ENCODE measurements at places on chromosomes 3 and 15.

- no peak for DNase-seq
These were observed 24.3 kb downstream of the EIF1B start for GRCh38 chr3:40333852-40334251.

DNA sequence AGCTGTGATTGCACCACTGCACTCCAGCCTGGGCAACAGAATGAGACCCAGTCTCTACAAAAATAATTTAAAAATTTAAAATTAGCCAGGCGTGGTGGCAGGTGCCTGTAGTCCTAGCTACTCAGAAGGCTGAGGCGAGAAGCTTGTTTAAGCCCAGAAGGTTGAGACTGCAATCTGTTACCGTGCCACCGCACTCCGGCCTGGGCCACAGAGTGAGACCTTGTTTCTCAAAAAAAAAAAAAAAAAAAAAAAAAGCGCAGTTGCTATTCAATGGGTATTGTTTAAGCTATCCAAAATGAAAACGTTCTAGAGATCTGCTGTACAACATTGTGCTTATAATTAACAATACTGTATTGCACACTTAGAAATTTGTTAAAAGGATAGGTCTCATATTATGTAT lies 24.0 kb downstream of the ZNF148 start:
- no peak for DNase-seq

GRCh38 chr15:78047761-78048627 lies 29.5 kb downstream of the TBC1D2B start:
- DNase-seq: no peak

DNA sequence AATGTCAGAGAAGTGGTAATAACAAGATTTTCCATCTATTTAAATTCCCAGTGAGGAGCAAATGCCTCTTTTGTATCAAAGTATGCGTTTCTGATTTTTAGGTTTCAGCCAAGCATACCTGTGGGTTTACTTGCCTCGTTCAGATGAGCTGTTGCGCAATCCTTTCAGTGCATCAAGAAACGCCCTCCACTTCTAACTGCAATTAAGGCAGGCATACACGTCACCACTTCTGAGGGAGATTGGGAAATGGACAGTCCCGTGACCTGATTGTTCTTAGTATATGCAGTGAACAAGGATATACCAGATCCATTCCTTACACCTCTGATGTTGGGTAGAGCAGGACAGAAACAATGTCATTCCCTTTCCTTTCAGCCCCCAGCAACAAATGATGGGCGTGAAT lies 219.0 kb downstream of the ITPR1 start:
- no peak for DNase-seq

DNA sequence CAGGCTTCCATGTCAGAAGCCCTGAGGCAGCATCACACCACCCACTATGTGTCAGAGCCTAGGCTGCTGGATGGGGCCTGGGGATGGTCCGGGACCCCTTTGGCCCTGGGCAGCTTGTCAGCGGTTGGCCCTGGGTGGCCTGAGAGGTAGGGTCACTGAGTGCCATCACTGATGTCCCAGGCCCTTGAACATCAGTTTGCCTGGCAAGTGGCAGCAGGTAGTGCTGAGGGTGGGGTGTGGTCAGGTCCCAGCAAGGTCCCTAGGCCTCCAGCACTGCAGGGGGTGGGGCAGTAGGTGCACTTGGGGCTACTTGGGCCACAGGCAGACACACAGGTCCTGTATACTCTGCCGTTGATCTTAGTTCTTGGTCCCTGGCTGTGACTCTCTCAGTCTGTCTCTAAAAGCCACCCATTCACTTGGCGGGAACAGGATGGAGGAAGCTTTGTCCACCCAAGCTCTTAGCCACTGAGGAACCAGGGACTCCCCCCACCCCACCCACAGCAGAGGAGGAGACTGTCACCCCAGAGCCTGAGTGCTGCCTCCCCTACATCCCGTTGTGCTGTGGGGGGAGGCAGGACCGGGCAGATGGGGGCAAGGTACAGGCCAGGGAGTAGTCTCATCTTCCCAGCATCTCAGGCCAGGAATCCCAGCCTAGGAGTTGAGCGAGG lies 5.8 kb downstream of the GNAI2 start:
- no peak for DNase-seq

- DNase-seq: peak; percentile 48
These were observed 14.0 kb downstream of the C3orf22 start for GRCh38 chr3:126544596-126545281.

DNA sequence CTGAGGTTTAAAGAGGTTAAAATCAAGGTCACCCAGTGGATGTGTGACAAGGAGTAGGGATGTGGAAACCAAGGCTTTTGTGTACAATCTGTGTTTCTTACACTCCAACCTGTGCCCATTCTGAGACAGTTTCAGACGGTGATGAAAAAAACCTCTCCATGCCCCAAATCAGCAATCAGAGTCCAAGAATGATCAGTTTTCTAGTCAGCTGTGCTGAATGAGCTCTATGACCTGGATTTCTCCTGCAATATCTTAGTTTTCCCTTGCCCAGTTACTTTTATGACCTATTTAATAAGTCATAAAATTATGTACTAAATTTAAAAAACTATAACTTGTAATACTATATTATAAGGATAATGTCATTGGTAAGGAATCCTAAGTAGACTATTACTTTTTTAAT lies 37.5 kb upstream of the CBLB start:
- DNase-seq: no peak

DNA sequence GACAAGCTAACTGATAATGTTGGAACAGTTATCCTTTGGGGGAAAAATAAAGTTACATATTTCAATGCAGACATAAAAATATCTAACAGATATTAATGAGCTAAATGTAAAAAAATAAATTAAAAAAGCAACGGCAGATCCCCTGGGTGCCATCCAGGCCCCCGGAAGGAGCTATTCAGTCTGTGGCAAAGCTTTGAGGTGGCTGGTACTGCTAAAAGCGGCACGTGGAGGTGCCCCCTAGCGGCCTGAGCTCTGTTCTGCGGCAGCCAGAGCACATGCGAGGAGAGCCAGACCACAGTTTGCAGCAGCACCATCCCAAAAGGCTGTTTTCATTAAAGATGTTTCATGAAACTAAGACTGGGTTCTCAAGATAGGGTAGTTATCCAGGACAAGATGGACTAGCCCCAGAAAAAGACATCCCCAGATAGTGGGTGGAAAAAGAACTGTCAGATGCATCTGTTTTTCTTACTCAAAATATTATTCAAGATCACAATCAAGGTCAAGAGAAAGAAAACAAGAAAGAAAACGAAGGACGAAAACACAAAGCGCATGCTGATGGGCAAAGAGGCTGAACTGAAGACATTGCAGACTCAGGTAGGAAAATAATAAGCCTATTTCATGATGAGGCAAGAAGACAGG lies 18.7 kb downstream of the AP3S2 start:
- peak; percentile 90 for DNase-seq

DNA sequence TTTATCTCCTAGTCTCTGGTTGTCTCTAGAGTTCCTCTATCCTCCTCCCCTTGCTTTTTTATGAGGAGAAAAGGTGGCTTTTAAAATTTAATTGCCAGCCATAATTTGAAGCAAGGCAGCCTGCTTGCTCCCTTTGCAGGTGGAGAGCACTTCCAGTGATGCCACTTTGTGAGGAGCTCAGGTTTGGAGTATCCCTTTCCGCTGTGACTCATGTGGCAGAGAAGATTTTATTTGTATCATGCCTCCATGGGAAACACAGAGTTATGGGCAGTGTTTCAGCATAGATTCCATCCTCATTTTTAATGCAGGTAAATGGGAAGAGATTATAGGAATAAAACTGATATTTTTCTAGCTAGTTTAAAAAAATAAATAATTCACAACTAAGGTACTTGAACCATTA lies 7.0 kb downstream of the PPM1L start:
- DNase-seq: no peak

GRCh38 chr15:66249605-66250174 lies 3.9 kb downstream of the MEGF11 start:
- no peak for DNase-seq

- no peak for DNase-seq
These were observed 18.9 kb upstream of the FEM1B start for GRCh38 chr15:68258692-68259091.

DNA sequence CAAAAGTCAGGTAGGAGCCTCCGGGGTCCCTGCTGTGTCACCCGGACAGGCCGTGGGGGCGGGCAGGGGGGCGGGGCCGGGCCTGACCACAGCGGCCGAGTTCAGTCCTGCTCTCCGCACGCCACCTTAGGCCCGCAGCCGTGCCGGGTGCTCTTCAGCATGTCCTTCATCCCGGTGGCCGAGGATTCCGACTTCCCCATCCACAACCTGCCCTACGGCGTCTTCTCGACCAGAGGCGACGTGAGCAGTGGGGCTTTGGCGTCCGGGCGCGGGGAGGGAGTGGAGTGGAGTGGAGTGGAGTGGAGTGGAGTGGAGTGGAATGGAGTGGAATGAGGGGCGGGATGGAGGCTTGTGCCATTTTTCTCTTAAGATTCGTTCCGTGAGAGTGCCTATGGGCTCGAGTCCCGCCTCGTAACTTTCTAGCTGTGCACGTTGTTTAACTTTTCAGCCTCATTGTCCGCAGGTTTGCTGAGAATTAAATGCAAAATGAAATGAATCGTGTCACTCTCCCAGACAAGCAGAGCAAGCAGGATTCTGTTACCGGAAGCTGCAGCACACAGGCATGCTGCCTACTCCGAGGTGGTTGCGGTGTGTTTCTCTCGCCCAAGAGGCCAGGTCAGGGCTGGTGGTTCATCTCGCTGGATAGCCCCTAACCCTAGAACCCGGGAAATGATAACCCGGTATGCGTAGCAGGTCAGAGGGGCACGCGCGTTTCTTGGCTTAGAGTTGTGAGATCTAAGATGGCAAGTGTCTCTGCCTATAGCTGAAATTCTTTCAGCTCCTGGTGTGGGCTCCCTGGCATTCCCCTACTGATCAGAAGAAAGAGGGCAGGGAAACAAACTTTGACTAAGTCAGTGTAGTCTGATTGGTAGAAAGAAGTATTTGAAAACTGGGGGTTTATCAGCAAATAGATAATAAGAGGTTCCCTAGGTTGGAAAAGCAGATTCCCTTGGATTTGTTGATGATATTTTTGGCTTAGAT lies at the start of gene FAH:
Gene FAH, plus strand, starts transcription at position 104 of the 981 bp plus-strand sequence. Its CDS starts 56 bp downstream, at position 160.
- peak; percentile 79 for DNase-seq

DNA sequence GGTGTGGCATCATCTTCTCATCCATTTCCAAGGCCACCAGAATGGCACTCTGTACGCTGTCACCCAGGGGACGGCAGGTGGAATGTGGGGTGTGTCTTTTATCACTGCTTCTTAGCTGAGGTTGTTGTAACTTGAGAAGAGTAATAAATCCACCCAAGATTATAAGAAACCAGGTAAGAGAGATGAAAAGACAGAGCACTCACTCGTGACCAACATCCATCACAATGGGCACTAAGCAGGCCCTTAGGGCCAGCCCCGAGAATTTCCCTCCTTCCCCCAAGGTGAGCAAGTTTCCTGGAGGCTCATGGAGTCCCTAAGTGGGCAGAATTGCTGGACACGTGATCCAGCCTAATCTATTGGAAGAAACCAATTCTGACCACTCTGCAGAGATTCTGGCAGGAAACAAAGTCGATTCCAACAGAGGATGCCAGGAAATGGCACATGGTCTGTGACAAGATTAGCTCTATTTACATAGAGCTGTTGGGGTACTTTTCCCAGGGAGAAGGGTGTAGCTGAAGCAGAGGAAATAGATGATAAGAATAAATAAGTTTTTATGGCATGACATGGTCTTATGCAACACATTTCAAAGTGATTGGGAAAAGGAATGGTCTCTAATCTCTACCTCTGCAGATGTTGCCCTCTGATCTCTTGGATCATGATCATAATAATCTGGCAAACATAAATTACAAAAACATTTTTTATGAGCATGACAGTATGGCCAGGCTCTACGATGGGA lies 22.5 kb downstream of the SLC6A20 start:
- DNase-seq: peak; percentile 21

DNA sequence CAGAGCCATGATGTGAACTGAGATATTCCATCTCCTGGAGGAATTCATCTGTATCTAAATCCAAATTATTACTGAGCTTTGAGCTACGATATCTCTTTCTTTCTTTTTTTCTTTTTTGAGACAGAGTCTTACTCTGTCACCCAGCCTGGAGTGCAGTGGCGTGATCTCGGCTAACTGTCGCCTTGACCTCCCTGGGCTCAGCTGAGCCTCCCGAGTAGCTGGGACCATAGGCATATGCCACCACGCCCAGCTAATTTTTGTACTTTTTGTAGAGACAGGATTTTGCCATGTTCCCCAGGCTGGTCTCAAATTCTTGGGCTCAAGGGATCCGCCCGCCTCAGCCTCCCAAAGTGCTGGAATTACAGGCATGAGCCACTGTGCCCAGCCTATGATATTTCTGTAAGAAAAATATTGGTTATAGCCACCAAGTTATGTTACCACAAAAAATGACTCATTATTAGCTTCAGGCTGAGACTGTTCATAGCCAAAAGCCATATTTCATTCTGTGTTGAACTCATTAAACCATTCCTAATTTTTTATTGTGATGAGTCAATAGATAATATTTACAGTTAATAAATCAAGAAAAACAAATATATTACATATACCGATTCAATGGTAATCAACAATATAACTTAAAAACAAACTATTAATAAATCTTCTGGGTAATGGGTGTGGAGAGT lies 27.1 kb upstream of the SLC30A4 start:
- no peak for DNase-seq

- no peak for DNase-seq
These were observed 90.7 kb downstream of the KLHL25 start for GRCh38 chr15:85704066-85704465.

DNA sequence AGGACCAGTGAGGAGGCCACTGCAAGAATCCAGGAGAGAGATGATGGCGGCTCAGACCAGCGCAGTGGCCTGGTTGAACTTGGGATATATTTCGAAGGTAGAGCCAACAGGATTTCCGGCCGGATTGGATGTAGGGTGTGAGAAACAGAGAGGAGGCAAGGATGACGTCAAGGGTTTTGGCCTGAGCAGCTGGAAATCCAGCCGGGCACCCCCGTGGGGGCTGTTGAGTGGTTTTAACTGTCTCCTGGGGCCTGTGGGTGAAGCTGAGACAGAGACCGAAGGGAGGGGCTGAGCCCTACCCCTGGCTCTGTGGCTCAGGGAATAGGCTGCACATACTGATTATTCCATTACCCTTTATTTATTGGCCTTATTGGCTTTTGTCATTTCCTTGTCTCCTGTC lies 45.7 kb downstream of the EXOG start:
- DNase-seq: no peak

DNA sequence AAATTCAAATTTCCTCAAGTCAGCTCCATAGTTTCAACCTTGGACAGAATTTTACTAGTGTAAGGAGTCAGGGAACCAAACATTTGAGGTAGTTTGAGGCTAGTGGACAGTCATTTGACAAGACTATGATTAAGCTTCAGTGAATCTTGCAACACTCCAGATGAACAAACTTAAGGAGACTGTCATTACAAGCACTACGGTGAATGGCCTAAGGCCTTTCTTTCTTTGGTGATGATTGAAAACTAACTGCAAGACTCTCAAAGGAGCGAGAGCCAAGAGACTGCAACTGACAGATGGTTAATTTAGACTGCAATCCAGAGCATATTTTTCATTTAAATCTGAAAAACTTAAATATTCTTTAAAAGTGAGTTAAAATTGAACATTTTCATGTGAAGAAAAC lies 272.3 kb upstream of the NECTIN3 start:
- DNase-seq: no peak

- peak; percentile 85 for DNase-seq
These were observed 924 bp upstream of the SIN3A start for GRCh38 chr15:75452364-75452864.
